Spinal cord (tissue), 10 donors: ENCODE measurements at places on chromosomes 1 and 21.
A peak's percentile ranks its signal among the peaks of the same experiment; 100 is the strongest.

DNA sequence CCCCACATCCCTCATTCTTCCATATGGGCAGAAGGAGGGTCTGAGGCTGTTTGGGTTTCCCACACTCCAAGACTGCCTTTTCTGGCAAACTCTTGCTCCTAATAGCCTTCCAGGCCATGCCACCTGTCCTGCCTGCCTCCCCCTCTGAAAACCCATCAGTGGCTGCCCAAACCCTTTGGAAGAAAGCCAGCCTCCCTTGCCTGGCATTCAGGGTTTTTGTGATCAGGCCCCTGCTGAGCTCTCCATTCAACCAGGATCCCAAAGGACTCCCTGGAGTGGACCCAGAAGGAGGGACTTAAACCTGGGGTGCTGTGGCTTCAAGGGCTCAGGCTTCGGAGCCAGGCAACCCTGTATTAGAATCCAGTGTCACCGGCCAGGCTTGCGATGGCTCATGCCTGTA is 4.2 kb upstream of the GUCA2A start:
- DNase-seq, result no peak

DNA sequence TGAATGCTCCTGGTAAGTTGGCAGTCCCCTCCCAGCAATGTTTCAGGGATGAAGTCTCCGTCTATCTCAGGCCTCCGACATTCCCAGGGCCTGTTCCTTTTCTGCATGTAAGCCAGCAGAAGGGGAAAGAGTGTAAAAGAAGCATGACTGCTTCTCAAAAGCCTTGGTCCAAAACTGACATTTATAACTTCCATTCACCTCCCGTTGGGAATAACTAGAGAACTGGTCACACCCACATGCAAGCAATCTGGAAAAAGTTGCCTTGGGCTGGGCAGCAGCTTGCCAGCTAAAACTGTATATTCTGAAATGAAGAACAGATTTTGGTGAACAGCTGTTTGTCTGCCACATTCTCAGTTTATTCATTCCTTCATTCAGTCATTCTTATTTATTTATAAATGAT is 24.2 kb upstream of the NPL start:
- no peak for DNase-seq

DNA sequence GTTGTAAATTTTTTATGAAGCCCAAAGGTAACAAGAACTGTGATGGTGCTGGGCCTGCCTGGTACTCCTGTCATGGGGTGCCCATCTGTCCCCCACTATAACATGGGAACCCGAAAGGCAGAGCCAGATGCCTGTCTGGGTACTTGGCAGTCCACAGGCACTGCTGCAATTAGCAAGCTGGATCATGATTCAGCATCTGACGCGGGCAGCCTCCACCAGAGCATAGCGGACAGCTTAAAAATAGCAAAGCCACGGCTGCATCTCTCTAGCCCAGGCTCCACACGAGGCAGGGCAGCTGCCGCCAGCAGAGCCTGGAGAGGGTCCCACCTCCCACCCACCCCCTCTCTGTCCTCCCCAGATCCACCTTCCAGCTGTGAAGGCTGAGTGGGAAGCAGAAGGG is 22.9 kb downstream of the SUSD4 start:
- DNase-seq, result no peak

GRCh38 chr1:117573386-117574023 is 32.3 kb upstream of the TENT5C start:
- no peak for DNase-seq

DNA sequence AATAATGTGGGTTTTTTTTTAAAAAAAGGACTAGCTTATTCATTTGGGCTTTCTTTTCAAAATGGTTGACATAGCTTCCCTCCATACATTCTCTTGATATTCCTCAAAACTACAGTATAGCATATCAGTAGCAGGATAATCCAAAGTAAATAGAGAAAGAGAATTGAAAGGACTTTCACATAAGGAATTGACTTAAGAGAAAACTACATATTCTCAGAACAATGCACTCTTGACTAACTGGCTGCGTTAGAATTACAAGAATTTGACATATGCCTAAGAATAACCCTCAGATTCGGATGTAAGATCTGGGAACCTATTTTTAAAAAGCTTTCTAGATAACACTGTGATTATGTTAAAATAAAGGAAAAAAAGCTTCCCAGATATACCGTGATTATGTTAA is 3.1 kb downstream of the PRKAB2 start:
- no peak for DNase-seq

DNA sequence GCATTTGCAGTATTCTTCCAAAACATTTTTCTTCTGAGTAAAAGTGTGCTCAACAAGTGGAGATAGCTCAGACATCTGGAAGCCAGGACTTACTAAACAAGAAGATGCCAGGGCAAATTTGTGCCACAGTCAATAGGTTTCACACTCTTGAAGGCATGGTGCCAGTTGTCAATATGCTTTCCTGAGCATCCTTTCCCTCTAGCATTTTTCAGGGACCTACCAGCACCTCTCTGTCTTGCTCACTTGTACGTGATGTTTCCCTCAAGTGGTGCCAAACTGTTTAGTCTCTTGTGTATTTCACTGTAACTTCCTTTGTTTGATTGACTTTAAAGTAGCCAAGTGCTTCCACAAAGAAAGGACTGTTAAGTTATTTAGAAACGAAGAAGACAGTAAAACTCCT is 194.0 kb upstream of the SGIP1 start:
- DNase-seq, result no peak

GRCh38 chr1:164583835-164584539 is 25.0 kb downstream of the PBX1 start:
- no peak for DNase-seq

DNA sequence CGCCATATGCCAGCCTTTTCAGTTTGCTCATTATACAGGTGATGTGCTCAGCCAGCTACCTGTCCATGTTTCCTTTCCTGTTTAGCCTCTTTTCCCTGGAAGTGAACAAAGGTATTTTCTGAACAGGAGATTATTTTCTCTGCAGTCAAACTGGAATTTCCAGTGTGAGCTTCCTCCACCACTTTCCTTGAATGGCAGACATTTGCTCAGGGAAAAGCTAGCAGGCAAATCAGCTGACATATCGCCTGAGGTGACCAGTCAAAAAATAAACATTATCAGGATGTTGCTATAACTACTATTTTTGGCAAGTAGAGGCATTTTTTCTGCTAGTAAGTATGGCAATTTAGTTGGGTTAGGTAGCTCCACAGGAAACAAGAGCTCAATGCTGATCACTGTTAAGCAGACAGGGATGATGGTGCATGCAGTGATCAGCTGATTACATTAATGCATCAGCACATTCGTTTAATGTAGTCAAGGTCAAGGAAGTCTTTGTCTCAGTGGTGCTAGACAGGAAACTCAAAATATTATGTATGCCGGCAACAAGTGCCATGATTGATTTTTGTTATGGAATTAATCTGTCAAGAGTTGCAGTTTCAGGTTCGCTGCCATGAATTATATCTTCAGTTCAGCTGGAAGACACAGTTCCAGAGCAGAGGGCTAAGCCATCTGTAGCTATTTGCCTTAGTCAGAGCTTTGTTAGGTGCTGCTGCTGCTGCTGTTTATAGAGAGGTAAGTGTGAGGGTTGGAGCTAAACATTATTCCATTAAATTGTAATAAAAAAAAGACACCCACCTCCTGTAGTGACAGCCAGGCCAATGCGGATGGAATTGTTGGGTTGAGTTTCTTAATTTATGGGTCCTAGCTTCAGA is 179.7 kb upstream of the ST6GALNAC5 start:
- peak; percentile 54 for DNase-seq

DNA sequence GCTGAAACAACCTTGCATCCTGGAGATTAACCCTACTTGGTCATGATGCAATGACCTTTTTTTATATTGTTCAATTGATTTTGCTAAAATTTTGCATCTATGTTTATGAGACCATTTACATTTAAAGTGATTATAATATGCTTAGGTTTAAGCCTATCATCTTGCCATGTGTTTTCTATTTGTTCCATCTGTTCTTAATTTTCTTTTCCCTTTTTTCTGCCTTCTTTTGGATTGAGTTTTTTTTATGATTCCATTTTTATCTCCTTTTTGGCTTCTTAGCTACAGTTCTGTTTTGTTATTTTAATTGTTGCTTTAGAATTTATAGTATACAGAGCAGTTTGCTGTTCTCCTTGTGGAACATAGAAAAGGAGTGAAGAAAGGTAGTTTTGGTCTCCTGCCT is 385.1 kb upstream of the USP24 start:
- DNase-seq, result no peak

DNA sequence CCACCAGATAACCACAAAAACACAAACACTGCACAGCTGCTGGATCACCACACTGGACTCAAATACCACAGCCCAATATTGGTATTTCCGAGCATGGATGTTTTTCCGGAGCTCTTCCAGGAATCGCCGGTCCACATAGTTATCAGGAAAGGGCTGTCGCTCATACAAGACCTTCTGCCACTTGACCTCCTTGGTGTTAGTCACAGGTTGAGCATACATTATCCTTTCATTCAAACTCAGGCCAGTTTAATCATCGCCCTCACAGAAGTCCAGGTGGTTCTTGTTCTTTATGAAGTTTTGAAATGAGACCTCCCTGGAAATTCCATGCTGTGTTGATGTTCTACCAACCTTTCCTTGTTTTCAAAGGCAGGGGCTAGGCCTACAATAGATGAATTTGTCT is 1.5 kb downstream of the PIGC start:
- DNase-seq, result no peak

GRCh38 chr1:26788836-26789611 is 1.3 kb downstream of the PIGV start:
- DNase-seq, result peak; percentile 95

DNA sequence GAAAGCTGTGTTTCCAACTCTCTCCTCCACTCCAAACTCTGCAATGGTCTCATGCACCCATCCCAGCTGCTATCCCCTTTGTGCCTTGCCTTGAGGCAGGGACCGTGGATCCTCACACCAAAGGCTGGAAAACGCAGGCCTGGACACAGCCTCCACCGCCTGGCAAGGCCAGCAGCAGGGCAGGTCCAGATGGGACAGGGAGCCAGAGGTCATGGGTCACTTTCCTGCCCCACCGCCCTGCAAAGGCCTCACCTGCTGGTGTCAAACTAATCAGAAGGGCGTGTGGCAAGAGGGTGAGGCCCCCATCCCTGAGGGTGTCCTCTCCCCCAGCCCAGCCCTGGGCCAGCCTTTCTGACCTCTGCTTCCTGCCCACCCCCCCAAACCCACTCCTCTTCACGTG is 106.3 kb downstream of the PAX7 start:
- DNase-seq, result no peak

DNA sequence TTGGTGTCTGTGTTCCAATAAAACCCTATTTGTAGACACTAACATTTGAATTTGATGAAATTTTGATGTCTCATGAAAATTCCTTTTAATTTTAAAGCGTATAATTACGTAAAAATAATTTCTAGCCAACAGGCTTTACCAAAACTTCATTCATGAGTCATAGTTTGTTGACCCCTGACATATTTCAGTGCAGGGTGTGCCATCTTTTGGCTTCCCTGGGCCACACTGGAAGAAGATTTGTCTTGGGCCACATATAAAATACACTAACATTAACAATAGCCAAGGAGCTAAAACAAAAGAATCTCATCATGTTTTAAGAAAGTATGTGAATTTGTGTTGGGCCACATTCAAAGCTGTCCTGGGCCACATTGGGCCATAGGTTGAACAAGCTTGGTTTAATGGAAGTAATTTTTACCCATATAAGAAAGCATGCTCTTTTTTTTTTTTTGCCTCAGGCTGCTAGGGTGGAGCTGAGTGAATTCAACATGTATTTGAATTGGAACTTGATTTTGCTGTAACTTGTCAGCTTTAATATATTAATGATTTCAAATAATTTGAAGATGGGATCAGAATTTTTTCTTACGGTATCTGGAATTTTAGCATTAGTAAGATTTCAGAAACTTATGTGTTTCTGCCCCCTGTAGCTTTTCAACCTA is 267.7 kb upstream of the RGS18 start:
- DNase-seq, result no peak

- DNase-seq, result no peak
Observed at GRCh38 chr1:91891969-91892368, 6.0 kb upstream of the TGFBR3 start.

DNA sequence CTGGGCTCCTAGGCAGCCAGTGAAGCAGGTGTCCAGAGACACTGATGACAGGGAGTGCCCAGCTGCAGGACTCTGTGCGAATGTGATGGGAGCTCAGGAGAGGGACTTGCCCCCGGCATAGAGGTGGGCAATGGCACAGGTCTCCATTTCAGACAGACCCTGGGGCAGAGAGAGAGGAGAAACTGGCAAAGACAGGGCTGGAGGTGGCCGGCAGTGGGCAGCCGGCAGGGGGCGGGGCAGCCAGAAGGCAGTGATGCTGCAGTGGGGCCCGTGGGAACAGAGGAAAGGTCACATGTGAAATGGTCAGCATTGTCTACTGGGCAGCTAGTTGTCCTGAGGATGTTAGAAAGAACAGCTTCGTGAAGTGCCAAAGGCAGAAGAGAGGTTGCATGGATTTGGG is 112.6 kb downstream of the HUNK start:
- DNase-seq, result no peak

- DNase-seq, result no peak
Observed at GRCh38 chr1:203208181-203208580, 21.3 kb downstream of the CHIT1 start.

DNA sequence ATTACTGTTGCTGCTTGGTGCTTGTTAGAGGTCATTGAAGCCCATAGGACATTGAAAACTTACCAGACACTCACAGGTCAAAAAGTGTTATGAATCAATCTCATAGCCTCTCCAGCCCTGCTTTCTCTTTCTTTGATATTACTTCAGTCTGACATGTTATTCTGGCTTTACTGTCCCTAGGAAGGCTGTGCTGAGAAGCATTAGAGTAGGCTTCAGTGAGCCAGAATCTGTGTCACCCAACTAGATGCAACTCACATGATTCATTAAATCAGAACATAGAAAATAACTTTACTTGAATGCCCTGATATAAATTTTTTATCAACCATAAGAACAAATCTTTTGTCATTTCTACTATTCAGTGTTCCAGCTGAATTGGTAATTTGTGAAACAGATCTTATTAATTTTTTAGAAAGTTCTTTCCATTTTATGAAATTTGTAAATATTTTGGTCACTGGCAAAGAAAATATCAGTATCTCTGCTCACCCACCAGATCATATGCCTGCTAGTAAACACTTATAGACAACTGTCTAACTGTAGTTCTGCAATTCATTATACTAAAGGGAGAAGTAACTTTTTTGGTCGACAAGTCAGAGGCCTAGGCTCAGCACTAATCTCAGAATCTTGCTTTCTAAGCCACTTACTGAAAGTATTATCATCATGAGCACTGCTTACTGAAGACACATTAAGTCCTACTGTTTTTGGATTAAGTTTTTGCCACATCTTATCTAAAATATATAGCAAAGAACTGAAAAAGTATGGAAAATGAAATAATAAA is 48.2 kb downstream of the RPAP2 start:
- DNase-seq, result no peak
